ENCODE measurements at places on chromosomes 12 and 14.

- DNase-seq, result no peak
Observed at GRCh38 chr12:120223458-120224303, 22.8 kb upstream of the RPLP0 start.

DNA sequence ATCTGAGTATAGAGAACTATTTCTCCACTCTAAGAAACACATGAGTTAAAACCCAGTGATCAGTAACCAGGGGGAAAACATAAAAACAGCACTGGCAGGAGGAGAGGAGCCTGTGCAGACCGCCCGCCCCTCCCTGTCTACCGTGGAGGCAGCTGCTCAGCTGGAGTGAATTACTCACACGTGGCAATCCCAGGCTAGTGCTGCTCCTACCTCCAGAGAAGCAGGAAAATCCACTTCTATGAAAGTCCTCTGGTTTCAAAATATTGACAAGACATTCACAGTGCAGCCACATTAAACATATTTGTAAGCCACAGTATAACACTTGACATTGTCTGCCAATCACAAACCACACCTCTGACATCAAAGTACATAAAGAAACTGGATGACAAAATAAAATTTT, 16.7 kb downstream of the TMEM132D start:
- DNase-seq, result no peak

GRCh38 chr12:66669541-66669940, 9.3 kb downstream of the GRIP1 start:
- no peak for DNase-seq

DNA sequence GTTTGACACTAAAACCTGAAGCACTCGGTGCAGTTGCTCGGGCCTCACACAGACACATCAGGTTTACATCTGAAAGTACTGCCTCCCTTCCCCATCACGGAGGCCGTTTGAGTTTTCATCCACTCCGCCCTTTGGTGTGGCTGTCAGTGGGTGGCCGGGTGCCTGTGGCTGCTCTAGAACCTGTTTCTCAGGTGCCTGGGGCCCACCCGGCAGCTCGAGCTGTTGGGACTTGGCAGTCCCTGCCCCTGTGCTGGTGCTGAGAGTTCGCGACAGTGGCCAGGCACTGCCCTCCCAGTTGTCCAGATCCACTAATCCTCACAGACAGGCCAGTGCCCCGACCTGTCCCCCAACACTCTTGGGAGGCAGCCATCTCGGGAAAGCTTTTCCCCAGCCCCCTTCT, 22.4 kb downstream of the XRCC3 start:
- no peak for DNase-seq

- no peak for DNase-seq
Observed at GRCh38 chr12:19012965-19013364, 116.6 kb upstream of the PLEKHA5 start.

- DNase-seq, result no peak
Observed at GRCh38 chr14:89225607-89226006, 191.4 kb downstream of the FOXN3 start.

GRCh38 chr12:126554625-126555024, 1489.4 kb downstream of the AACS start:
- no peak for DNase-seq

DNA sequence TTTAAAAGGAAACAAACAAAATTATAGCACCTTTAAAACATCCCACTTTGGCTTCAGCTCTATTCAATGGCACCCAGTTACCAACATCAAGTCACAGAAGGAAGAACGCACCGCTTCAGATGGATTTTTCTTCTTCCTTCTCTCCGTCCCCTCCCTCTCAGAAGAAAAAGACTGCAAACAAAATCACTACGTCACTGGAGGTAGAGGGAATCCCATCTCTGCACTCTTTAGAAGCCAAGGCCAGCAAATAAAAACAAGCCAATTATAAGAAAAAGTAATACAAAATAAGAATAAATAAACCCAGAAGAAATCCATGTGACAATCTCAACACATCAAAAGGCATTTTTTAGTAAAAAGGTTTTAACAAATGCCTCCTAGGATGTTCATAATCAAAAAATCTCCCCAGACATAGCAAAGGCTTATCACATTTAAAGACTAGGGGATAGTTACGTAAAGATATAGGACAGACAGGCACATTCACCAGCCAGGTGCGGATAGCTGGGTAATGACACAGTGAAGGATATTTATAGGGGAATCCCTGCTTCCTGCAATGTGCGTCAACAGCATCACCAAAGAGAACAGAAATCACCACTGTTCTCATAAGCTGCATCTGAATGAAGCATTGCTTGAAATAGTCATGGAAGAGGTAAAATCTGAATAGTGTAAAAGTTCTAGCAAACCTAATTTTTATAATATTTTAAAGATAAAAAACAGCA, 89.4 kb downstream of the R3HDM2 start:
- no peak for DNase-seq

DNA sequence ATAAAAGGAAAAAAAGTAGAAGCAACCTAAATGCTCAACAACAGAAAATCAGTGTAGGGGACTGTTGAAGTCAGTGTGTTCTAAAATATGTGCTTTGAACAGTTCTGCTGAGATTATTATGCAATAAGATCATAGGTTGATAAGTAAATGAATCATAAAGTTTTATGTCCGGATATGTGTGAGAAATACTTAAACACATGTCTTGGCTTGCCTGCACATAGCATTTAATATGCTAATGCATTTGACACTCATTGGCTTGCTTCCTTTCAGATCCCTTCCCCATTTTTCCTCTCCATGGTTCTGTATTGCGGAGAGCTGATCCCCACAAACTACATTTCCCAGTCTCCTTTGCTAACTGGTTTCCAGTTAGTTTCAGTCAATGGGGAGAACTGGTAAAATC, 573.8 kb upstream of the TBX3 start:
- DNase-seq, result no peak

DNA sequence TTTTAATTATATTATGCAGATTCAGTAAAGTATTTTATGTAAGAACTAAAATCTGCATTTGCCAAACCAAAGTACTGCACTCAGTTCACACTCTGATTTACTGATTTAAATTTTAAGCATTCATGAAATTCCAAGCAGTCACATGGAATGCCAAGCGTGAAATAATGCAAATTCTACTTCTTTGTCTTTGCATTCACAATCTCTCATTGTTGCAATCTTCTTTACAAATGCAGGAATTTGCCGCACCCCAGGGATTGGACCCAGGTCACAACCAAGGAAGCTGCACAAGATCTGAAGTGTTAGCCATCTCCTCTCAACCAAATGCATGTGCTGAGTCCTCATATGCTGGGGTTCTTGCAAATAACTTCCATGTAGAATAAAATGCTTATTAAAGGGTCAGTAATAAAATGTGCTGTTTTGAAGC, 71.9 kb downstream of the TUNAR start:
- no peak for DNase-seq

- no peak for DNase-seq
Observed at GRCh38 chr14:71187633-71188356, 280.5 kb downstream of the PCNX1 start.

DNA sequence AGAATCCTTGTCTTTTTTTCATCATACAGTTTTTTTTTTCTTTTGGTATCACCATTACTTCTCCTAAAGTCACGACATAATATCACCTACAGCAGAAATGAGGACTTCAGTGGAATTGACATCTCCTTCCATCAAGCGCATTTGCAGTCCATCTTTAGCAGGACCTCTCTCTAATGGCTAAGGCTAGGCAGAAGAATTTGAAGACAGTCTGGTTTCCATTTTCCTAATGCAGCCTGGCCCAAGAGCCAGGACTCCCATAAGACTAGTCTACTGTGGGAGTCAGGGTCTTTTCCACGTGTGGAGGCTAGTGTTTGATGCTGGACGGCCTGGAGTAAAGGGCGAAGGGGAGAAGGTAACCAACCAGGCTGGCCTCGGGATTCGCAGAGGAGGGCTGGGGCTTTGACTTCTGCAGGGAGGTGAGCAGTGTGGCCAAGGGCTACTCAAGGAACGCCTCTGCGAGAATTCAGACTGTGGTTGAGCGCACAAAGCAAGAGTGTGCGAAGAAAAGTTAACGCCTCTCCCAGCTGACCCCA, 769 bp upstream of the ZNF740 start:
- DNase-seq, result no peak

DNA sequence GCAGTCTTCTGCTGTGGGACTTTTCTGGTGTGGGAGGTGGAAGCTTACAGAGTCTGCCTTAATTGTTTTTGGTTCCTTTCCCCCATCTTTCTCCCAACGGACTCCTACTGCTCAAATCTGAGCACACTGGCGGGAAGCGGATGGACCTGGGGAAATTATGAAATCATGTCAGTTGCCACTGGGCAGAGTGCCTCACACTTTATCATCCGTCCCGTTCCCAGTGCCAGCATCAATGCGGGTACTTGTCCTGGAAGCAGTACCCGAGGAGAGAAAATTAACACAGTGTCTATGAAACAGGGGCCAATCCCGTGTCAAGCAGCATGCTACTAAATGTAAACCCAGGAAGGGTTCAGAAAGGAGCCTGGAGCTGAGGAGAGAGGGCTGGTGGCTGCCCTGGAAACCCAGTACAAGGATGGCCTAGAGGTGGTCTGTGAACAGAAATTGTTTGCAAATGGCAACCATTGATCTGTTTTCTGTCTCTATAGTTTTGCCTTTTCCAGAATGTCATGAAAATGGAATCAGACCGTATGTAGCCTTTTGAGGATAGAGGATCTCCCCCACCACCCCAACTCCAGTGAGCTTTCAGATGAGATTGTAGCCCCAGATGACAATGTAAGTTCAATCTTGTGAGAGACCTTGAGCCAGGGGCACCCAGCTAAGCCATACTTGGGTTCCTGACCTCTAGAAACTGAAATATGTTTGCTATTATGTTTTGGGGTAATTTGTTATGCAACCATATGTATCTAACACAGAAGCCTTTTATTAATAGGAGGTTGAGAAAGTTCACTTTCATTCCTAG, 908 bp upstream of the CDKL1 start:
- DNase-seq, result no peak

DNA sequence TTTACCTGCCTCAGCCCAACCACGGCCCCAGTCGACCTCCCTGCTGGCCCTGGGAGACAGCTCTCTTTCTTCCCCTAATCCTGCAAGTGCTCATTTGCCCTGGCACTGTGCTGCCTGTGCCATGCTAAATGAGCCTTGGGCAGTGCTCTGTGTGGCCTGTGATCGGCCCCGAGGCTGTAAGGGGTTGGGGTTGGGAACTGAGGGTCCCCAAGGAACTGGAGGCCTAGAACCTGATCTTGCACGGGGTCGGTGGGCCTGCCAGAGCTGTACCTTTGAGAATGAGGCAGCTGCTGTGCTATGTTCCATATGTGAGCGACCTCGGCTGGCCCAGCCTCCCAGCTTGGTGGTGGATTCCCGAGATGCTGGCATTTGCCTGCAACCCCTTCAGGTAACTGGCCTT, 2.8 kb downstream of the RNF31 start:
- no peak for DNase-seq

GRCh38 chr12:56084958-56085543, 5.1 kb downstream of the ERBB3 start:
- peak; percentile 19 for DNase-seq

DNA sequence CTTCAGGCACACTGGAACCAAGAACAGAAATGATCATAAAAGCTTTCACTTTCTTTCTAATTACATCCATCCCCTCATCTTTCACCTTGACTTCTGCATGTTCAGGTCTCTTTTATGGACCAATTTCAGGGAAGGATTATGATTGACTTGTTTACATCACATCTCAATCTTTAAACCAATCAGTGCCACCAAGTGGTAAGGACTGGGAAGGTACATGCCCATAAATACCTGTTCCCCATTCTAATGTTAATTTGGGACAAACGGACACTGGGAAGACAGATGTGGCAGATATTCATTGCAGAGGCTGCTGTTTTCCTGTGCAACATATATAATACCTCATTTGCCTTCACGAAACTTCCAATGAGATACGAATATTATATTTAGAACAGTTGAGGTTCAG, 978.1 kb downstream of the GALC start:
- no peak for DNase-seq

Data from activated gamma-delta T cell treated with Interleukin-2 at 50 U/mL for 16 hours (primary cell).